CD4-positive, alpha-beta T cell treated with Interleukin-15 for 1 hour (primary cell): ENCODE measurements at places on chromosomes 2 and 18.

GRCh38 chr2:11738589-11739436, 7.6 kb upstream of the LPIN1 start:
- DNase-seq, result peak; percentile 44

DNA sequence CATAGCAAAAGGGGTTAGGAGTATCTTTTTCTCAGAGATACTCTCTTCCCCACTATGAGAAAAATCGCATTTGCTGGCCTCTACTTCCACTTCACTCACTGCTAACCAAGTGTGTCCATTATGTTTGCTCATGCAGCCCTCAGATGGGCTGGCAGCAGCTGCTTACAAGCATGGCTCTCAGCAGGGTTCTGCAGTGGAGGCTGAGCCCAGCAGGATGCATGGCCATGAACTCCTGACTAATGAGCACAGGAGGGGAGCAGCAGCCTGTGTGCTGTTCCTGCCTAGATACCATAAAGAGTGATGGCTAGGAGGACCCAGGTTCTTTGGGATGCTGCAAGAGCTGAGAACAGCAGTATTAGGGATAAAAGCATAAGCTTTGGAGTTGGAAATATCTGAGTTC, 316.9 kb upstream of the THSD7B start:
- DNase-seq, result no peak

DNA sequence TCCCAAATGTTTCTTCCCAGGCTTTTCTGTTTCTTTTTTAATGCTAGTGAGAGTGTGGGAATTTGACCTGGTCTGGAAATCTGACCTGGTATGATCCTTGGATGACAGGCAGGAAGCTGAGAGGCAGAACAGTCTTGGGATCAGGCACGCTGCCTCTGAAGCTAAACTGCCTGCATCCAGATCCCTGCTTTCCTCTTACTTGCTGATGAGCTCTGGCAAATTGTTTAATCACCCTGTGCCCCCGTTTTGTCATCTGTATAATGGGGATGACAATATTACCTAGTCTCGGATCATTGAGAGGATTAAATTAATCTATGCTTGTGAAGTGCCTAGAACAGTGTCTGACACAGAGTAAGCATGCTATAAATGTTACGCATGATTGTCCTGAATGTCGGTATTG, 3.3 kb downstream of the KLHL23 start:
- no peak for DNase-seq

DNA sequence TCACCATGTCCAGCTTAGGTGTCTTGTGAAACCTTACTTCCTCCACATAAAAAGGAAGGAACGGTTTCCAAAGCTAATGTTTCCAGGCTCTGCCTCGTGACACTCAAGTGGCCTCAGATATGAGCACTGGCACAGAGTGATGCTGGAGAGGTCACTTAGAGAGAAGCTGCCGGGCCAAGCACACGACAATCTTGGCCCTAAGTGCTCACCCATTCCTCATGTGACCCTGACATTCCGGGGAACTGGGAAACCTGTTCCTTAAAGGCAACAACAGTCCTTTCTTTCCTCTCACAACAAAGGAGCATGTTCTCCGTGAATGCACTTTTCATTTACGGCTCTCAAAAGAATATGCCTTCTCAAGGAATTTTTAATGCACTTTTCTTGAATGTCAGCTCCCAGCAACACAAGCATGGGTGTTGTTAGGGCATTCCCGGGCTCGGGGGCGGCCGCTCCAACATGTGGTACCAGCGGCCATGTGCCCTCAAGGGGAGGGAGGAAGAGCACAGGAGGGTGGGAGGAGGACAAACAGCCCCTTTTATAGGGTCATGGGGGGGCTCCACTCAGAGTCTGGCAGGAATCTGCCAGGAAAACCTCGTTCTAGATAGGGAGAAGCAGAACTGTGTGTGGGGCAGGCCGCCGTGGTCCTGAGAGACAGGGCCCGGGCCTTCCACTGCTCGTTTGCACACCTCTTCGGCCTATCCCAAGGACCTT, 118.6 kb downstream of the MBP start:
- DNase-seq, result no peak

DNA sequence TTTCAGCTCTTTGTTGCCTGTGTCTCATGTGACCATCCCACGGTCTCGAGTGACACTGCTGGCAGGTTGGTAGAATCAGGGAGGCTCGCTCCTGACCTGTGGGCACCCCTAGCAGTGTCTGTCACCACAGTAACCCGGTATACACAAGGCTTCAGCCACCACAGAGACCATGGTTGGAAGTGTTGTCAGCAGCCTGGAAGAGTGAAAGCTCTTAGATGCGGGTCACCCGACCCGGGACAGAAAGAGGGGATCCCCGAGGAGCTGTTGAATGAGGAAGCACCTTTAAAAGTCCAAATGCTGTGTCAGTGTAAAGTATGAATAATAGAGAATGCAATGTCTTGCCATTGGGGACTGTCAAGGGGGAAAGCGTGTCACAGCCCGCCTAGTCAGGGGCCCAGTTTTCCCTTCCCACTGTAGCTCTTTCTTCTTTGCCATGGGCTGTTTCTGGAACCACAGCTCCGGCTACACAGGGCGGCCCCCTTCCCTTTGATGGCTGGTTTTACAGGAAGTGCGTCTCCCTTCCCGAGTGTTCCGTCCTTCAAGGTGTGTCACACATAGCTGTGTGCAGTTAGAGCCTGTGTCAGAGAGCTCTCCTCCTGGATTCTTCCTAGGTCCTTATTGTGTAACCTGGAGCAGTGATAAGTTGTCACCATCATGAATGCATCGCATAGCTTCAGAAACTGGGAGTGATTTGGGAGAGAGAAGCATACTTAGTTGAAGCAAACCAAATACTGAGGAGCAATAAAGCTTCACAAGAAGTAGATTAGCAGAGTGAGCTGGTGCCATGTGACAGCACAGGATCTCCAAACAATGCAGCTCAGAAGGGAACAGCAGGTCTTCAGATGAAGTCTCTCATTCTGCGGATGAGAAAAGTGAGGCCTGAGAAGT, 81.4 kb downstream of the MTCL1 start:
- peak; percentile 44 for DNase-seq

GRCh38 chr2:101609433-101609832, 88.1 kb upstream of the MAP4K4 start:
- no peak for DNase-seq

GRCh38 chr2:191023235-191023679, 9.3 kb upstream of the STAT1 start:
- DNase-seq, result no peak

DNA sequence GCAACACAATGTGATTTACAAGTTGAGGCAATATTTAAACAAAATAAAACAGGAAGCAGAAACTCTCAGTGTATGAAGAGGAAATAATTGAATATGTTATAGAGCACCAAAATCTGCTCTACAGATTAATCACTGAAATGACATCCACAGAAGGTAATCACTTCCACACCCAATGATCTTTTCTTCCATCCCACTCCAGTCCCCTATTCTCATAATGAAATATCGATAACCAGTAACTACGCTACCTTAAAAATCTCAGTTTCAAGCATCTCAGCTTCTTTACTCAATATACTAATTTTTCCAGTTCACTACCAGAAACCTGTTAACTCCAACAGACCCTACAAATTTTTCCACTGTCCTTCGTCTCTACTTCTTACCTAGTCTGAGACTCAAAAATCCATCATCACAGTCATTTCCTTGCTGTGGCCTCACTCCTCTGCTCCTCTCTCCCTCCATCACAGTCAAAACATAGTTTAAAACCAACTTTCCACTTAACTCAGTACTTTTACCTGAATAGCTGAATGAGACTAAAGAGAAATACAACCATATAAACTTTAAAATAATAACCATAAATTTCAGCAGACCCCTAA, 67.1 kb downstream of the MEMO1 start:
- no peak for DNase-seq

DNA sequence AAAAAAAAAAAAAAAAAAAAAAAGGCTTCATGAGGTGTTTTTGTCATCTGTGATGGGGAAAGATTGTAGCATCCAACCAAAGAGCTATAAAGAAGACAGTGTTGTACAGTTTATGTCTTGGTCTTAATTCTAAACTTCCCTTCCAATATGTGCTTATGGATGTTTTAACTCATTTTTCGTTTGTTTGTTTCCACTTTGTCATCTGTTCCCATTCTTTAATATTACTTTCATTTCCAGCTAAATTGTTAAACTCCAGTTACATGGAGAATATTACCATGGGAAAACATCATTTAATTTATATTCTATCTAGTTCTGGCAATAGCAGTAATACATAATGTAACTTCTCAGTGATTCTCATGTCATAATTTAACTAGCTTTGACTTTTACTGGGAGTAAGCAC, 344.1 kb upstream of the NRP2 start:
- DNase-seq, result no peak

DNA sequence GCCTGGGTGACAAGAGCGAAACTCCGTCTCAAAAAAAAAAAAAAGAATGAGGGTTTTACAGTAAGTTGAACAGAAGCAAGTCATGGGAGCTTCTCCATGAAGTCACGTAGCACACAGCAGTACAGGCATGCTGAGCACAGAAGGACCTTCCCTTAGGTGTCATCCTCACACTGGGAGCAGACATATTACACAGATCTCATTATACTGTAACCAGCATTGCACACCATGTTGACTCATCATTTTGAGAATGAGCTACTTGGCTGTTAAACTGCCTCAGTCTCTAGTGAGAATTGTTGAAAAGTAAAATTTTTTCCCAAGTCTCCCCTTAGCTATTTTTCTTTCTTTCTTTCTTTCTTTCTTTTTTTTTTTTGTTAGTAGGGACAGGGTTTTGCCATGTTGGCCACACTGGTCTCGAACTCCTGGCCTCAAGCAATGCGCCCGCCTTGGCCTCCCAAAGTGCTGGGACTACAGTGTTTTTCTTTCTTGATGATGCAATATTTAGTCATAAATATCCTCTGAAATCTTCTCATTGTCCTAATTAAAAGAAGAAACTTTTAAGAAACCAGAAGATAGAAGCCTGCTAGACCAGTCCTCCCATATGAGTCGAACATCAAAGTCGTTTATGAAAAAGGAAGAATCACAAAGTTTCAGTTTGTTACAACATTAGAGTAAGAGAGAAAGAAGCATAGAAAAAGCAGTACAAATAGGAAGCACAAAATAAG, 37.9 kb upstream of the PPP1CB start:
- peak; percentile 22 for DNase-seq
